ENCODE measurements at places on chromosomes 7 and 10.

DNA sequence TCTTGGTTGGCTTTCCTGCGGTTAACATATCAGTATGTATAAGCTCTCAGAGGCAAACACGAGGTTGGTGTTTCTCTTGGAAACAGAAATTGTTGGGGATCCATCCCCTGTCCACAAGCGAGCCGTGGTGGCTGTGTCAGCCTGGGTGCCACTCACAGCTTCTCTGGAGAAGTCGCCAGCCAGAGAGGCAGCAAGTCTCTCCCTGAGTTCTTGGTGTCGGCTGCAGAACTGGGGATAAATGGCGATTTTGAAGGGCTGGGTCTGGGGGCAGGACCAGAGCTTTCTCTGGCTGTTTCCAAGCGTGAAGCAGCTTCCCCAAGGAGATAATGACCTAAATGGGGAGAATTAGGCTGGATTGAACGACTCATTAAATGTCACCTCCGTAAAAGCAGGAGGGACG is 335.3 kb downstream of the GLRX3 start:
- DNase-seq, result no peak

DNA sequence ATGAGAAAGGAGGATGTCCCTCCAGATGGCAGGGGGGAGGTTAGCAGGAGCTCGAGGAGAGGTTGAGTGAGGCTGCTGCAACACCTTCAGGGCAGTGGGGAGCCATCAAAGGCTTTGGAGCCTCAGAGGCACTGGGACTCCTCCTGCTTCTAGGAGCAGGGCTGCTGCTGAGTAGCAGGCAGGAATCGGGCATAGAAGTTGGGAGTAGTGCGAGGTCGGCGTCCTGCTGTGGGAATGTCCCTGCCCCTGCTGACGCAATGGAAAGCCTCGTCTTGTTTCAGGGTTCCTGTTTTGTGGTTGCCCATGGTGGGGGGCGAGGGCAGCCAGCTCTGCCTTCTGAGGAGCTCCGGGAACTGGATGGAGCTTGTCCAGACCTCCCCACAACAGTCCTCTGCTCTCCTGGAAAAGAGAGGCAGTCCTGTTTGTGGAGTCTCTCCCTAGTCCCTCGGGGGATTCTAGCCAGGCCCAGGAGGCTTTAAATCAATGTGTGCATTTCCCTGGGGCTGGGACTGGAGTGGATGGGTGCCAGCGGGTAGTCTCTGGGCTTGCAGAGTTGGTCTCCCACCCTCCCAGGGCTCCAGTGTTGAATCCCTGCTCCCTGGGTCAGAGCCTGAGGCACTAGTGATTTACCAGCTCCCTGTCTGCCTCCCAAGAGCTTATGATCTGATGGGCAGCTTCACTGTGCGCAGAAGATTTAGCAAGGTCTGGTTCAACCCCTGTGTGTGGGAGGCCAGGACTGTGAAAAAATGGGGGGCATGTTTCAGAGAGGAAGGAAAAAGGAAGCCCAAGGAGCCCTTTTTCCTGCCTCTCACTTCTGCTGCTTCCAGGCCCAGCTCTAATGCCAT is 98.7 kb upstream of the PPIF start:
- DNase-seq, result no peak

DNA sequence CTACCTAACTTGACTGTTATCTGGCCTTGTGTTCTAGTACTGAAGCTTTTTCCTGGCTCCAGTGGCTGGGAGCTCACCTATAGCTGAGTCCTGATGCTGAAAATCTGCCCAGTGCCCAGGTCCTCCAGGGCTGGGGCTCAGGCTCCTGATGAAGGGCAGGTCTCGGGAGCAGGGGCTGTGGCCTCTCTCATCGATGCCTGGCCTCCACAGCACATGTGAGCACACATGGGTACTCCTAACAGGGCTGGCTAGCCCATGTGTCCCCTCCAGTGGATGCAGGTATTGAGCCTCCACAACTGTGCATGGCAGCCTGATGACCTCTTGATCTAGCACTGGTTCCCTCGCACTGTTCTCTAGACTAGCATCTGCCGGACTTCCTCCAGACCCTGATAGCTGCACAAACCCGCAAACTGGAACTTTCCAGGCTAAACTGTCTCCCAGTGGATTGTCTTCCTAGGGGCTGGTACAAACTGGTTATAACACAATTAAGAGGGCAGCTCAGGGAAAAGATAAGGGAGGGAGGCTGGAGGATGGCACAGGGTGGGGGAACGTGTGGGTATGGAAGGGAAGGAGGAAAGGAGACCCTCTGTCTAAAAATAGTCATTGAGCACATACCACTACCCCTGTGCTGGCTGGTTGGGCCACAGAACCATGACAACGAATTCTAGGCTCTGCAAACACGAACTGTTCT is 35.1 kb downstream of the PLAC9 start:
- no peak for DNase-seq

DNA sequence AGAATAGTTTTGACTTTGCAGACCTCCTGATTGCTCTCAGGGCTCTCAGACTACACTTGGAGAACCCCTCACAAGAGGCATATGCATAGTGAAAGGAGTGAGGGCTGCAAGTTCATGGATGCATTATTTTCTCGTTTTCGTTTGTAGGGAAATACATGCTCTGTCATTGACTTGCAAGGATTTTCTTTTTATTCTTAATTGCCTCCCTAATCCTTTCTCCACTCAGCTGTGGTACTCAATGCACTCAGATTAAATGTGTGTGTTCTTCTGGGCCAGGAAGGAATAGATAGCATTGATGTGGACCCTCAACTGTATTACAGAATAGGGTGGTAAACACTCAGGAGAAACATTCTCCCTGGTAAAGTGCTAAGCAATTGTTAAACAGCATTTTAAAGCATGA is 188.7 kb downstream of the CACNB2 start:
- DNase-seq, result no peak

GRCh38 chr10:54057357-54057756 is 743.7 kb downstream of the PCDH15 start:
- DNase-seq, result no peak

DNA sequence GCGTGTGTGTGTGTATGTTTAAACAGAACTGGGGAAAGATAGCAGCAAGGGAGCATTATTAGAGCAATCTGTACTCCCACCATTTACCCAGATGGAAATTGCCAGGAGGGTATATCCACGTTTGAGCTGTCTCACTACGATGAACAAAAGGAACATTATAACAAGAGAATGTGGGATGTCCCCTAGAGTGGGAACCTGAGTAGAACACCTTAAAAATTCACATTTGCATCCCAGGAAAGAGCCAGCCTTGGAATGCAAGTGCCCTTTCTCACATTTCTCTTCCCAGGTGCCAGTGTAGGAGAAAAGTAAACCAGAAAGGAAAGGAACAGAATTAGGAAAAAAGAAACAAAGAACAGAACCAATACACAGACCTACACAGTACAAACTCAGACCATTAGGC is 95.3 kb upstream of the PTPRZ1 start:
- no peak for DNase-seq

GRCh38 chr10:79361726-79362397 is 14.6 kb downstream of the PPIF start:
- no peak for DNase-seq

GRCh38 chr7:128792471-128793180 is 858 bp downstream of the CCDC136 start:
- peak; percentile 29 for DNase-seq

- no peak for DNase-seq
These were observed 84.2 kb downstream of the FANK1 start for GRCh38 chr10:125980521-125981035.

DNA sequence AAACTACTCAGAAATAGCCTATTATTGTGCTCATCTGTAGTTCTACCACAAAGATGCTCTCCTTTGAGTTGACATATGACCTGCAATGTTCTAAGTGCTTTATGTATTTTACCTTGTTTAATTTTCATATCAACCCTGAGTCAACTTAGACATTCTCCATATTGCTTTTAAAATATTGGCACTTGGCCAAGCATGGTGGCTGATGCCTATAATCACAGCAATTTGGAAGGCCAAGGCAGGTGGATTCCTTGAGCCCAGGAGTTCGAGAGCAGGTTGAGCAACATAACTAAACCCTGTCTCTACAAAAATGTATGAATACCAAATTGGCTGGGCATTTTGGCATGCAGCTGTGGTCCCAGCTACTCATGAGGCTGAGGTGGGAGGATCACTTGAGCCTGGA is 50.6 kb downstream of the PRKG1 start:
- no peak for DNase-seq

DNA sequence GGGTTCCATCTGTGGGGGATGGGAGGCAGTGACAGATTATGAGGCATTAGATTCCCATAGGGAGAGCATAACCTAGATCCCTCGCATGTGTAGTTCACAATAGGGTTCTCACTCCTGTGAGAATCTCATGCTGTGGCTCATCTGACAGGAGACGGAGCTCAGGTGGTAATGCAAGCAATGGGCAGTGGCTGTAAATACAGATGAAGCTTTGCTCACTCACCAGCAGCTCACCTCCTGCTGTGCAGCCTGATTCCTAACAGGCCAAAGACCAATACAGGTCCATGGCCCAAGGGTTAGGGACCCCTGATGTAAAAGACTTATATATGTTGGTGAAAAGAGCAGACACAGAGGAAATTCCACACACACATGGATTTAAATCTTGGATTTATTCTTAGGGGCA is 370.2 kb downstream of the NRG3 start:
- DNase-seq, result no peak

DNA sequence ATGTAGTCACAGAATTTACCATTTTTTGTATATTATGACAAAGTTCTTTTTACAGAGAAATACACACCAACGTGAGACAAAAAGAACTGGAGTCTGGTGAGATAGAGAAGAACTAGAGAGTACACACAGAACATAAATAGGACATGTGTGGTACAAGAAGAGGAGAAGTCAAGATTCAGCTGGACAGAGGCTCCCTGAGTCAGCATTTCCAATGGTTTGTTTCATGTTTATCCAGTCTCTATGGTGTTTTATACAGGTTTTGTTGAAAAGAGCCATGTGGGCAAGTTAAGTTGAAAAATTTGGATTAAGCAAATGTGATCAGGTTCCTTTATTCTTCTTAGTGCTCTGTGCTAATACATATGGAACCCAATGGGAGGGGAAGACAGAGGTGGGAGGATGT is 105.5 kb upstream of the AKR1E2 start:
- DNase-seq, result no peak

- DNase-seq, result no peak
These were observed 749.1 kb downstream of the CNTNAP2 start for GRCh38 chr7:146865696-146866095.

- DNase-seq, result peak; percentile 19
These were observed 324.8 kb downstream of the SFMBT2 start for GRCh38 chr10:7085913-7086589.

DNA sequence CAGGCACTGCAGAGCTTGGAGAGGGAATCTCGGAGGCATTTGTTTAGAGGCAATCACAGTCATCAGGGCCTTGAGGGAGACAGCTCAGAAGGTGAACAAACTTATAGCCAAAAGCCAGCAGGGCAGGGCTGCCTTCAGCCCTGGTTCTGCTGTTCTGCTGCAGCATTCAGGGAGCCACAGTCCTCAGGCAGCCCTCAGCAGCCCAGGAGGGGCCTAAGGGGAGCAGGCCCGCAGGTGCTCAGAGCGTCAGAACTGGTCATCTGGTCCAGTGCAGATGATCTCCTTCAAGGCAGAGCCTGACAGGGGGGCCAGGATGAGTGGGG is 84.7 kb downstream of the ARHGAP22 start:
- no peak for DNase-seq

GRCh38 chr7:148699024-148699781 is 500 bp downstream of the CUL1 start:
- DNase-seq, result no peak
